Stomach (tissue), 19 donors: ENCODE measurements at places on chromosomes 5 and 9. TPM values are rescaled to one million over a fixed set of nuclear protein-coding genes. Genes with fewer than 3 reads are reported as not detected.

DNA sequence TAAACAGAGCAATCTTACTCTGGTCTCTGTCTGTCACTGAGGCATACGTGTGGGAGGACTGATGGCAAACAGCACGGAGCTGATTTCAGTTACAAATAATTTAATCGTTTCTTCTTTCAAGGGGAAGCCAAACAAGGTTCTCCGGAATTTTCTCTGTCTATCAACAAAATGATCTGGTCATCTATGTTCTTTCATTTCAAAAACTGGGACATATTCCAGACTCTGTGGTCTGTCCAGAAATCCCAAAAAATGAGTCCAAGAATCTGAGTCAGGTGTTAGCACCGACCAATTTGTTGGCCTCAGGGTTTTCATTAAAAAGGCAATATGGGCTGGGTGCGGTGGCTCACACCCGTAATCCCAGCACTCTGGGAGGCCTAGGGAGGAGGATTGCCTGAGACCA is 69.9 kb upstream of the ZNF608 start:
- no peak for DNase-seq
- H3K36me3 ChIP-seq: no peaks in the 10 kb centered on the region
- no peak overlapping the region for H3K27ac ChIP-seq
- H3K4me3 ChIP-seq: no peak overlapping the region
- no peaks in the 10 kb centered on the region for H3K4me1 ChIP-seq

TAF1L gene
- not detected for total RNA-seq

GRCh38 chr5:168870910-168871309 is 291.7 kb upstream of the PANK3 start:
- H3K27ac ChIP-seq: no peak overlapping the region
- no peak for DNase-seq
- no peaks in the 10 kb centered on the region for H3K27me3 ChIP-seq
- H3K4me3 ChIP-seq: no peak overlapping the region

CSF1R gene
- total RNA-seq: 34.9 TPM

SLC34A3 gene
- not detected for total RNA-seq

DNA sequence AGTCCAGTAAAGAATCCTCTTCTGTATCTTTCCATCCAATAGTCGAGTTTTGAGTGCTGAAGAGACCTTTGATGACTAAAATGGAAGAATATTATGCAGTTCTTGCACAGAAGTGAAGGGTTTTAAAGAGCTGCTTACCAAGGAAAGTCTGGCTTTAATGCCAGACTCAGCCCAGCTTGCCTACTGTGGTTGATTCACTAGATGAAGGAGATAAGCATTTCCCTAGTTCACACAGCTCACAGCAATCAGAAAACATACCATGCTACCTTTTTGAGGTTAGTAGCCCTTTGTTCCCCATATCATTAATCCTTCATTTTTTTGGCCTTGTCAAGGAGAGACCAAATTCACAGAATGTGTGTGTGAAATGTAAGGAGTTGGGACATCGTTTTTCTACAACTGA is 15.3 kb downstream of the IFNA5 start:
- H3K27me3 ChIP-seq: no peaks in the 10 kb centered on the region
- H3K4me3 ChIP-seq: no peak overlapping the region
- no peak for DNase-seq
- no peaks in the 10 kb centered on the region for H3K36me3 ChIP-seq
- H3K27ac ChIP-seq: no peak overlapping the region

- H3K4me1 ChIP-seq: peaks cover 10% of the 10 kb centered on the region
- no peak overlapping the region for H3K4me3 ChIP-seq
- H3K27me3 ChIP-seq: no peaks in the 10 kb centered on the region
- peak; percentile 22 for DNase-seq
Observed at GRCh38 chr9:4027606-4028005, 272.3 kb downstream of the GLIS3 start.

- H3K27ac ChIP-seq: no peak overlapping the region
- DNase-seq: no peak
- H3K4me1 ChIP-seq: no peaks in the 10 kb centered on the region
- no peak overlapping the region for H3K4me3 ChIP-seq
Observed at GRCh38 chr5:153347611-153348010, 142.9 kb upstream of the GRIA1 start.

- H3K4me1 ChIP-seq: peaks cover 7% of the 10 kb centered on the region
- H3K36me3 ChIP-seq: peaks cover 58% of the 10 kb centered on the region
- DNase-seq: peak; percentile 94
- H3K27ac ChIP-seq: peak overlapping the region; percentile 81
- no peaks in the 10 kb centered on the region for H3K27me3 ChIP-seq
- no peak overlapping the region for H3K4me3 ChIP-seq
Observed at GRCh38 chr5:132215329-132215728, 12.3 kb downstream of the P4HA2 start.

PAX5 gene
- not detected for total RNA-seq

SLC25A2 gene
- 0.43 TPM for total RNA-seq

DNA sequence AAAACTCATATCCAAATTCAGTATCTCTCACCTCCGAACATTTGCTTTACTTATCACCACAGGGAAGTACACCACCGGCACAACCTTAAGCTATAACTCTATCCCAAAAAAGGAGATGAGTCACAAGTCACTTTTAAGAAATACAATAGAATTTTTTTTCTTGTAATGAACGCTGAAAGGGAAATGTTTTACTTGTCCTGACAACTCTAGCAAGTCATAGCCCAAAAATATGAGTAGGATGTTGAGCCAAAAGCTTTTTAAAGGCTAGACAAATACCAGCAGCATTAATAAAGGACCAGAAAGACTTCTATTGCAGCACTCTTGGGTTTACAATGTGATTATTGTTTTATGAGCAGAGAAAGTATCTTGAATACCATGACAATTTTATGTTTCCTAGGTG is 147.3 kb upstream of the FST start:
- no peak for DNase-seq
- H3K27me3 ChIP-seq: no peaks in the 10 kb centered on the region
- H3K36me3 ChIP-seq: no peaks in the 10 kb centered on the region
- H3K4me1 ChIP-seq: no peaks in the 10 kb centered on the region
- no peak overlapping the region for H3K27ac ChIP-seq

DNA sequence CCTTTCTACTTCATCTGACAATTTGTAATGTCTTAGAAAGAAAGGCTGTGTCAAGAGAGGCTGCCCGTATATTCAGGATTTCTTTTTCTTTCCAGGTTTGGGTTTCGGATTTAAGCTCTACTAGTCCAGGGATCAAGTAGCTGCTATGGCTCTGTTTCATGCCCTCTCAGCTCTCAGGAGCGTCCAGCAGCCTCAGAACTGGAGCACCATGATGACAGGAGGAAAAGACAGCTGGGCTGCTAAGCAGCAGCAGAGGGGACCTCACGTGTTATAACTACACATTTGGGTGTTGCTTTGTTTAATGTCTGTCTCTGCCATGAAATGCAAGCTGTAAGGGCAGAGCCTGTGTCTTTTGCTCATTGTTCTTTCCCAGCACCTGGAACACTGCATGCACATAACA is 28.5 kb downstream of the TBC1D2 start:
- H3K4me1 ChIP-seq: peaks cover 51% of the 10 kb centered on the region
- peak overlapping the region; percentile 75 for H3K27ac ChIP-seq
- no peak for DNase-seq
- H3K36me3 ChIP-seq: peaks cover 35% of the 10 kb centered on the region

- H3K36me3 ChIP-seq: no peaks in the 10 kb centered on the region
- peaks cover 35% of the 10 kb centered on the region for H3K4me1 ChIP-seq
- peaks cover 40% of the 10 kb centered on the region for H3K27me3 ChIP-seq
- H3K4me3 ChIP-seq: no peak overlapping the region
- no peak for DNase-seq
Observed at GRCh38 chr5:168296682-168297081, 5.2 kb downstream of the WWC1 start.

DNA sequence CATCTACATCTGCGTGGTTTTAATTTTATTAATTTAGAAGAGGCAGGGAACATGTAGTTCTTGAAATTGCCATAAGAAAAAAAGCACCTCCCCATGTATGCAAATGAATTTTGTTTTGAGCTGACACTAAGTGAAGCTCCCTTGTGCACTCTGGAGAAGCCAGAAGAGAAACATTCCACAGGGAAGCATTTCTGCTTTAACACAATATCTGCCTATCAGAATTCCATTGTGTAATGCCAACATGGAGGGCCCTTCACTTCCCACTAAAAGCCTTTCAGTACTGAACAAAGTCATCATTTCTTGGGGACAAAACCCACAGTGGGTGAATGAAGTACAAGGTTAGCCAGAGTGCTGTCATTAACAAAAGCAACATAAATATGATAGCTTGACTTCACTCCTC is 59.7 kb downstream of the PRELID2 start:
- H3K4me3 ChIP-seq: no peak overlapping the region
- H3K27me3 ChIP-seq: no peaks in the 10 kb centered on the region
- H3K27ac ChIP-seq: no peak overlapping the region
- H3K4me1 ChIP-seq: no peaks in the 10 kb centered on the region
- DNase-seq: no peak
- H3K36me3 ChIP-seq: peaks cover 36% of the 10 kb centered on the region

DNA sequence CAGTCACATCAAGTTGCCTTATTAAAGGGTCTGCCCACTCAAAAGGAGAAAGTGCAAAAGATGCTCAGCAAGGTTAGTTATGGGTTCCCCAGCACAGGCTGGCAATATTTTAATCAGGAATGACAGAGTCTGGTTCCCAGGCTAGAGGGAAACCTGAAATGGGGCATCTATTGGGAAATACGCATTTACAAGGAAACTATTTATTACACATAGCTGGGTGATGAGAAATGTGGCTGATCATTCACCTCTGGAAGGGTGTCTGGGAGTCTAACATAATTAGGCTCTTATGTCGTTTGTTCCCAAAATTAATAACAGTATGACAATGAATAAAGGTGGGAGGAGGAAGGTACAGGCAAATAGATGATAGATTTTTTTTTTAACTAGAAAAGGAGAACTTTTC is 314.7 kb downstream of the ENC1 start:
- DNase-seq: no peak
- H3K36me3 ChIP-seq: no peaks in the 10 kb centered on the region
- no peaks in the 10 kb centered on the region for H3K27me3 ChIP-seq
- peaks cover 14% of the 10 kb centered on the region for H3K4me1 ChIP-seq
- no peak overlapping the region for H3K4me3 ChIP-seq
- no peak overlapping the region for H3K27ac ChIP-seq

MOB3B gene
- total RNA-seq: 32.7 TPM

FRMPD1 gene
- total RNA-seq: not detected

TNFSF8 gene
- 14.0 TPM for total RNA-seq

GRCh38 chr9:96382839-96383164 is 709 bp downstream of the SLC35D2 start:
- DNase-seq: no peak
- peaks cover 3% of the 10 kb centered on the region for H3K36me3 ChIP-seq
- peak overlapping the region; percentile 91 for H3K27ac ChIP-seq
- no peaks in the 10 kb centered on the region for H3K27me3 ChIP-seq

- no peak for DNase-seq
- H3K36me3 ChIP-seq: no peaks in the 10 kb centered on the region
- H3K27ac ChIP-seq: no peak overlapping the region
- H3K4me3 ChIP-seq: no peak overlapping the region
- peaks cover 13% of the 10 kb centered on the region for H3K4me1 ChIP-seq
Observed at GRCh38 chr5:96658272-96658671, 3.9 kb upstream of the CAST start.

ATOX1 gene
- total RNA-seq: 80.6 TPM

ANKRD31 gene
- total RNA-seq: not detected

DNA sequence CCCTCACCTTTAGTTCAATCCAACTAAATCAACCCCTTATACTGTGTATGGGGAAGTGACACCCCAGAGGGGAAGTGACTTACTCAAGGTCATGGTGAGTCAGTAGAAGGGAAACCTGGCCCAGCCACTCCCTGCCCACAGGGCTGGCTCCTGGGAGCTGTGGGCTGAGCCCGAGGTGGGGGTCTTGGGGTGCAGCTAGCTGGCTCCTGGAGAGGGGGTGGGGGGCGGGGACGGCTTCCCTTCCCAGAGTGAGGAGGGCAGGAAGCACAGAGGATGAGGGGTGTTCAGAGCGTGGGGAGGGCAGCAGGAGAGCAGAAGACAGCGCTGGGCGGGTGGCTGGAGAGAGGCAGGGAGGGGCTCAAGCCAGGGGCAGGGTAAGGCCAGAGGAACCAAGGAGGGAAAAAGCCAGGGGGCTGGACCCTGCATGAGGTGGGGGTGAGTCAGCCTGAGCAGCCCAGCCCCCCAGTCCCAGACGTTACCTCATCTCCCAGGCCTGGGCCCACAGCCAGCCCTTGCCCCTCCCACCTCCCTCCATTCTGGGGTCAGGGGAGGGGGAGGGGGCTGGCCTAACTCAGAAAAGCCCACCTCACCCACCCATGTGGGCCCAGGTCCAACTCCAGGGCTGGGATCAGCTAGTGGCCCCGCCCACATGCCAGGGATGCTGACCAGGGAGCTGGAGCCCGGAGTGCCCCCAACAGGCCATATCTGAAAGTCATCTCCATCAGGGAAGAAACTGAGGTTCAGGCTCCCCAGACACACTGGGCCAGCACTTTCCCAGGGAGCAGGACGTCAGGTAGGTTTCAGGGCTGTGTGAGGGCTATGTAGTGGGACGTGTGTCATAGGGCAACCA is 2.8 kb downstream of the PDLIM7 start:
- peak; percentile 47 for DNase-seq
- H3K36me3 ChIP-seq: peaks cover 30% of the 10 kb centered on the region
- H3K27me3 ChIP-seq: no peaks in the 10 kb centered on the region
- H3K4me3 ChIP-seq: peak overlapping the region; percentile 63
- H3K27ac ChIP-seq: peak overlapping the region; percentile 89

GRCh38 chr5:173099461-173099860 is 43.3 kb downstream of the CREBRF start:
- DNase-seq: no peak
- no peak overlapping the region for H3K27ac ChIP-seq
- no peak overlapping the region for H3K4me3 ChIP-seq

GRCh38 chr5:58666141-58666540 is 83.3 kb downstream of the RAB3C start:
- no peak for DNase-seq
- H3K27ac ChIP-seq: no peak overlapping the region
- no peak overlapping the region for H3K4me3 ChIP-seq

DNA sequence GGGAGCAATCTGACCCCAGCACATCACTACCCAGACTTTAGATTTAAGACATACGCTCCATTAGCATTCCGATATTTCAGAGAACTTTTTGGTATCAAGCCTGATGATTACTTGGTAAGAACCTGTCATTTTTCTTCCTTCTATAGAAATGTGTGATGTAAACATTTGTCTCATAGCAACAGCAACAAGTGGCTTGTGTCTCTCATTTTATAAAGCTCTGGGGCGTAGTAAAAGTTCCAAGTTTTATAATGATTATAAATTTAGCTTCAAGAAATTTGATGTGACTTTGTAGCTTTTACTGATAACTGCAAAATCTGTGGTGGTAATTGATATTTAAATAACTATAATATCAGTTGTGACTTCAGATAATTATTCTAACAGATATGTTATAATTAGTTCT is 137.2 kb downstream of the PRKACG start:
- no peak overlapping the region for H3K4me3 ChIP-seq
- H3K4me1 ChIP-seq: peaks cover 8% of the 10 kb centered on the region
- DNase-seq: no peak
- H3K27me3 ChIP-seq: no peaks in the 10 kb centered on the region
- no peaks in the 10 kb centered on the region for H3K36me3 ChIP-seq

DNA sequence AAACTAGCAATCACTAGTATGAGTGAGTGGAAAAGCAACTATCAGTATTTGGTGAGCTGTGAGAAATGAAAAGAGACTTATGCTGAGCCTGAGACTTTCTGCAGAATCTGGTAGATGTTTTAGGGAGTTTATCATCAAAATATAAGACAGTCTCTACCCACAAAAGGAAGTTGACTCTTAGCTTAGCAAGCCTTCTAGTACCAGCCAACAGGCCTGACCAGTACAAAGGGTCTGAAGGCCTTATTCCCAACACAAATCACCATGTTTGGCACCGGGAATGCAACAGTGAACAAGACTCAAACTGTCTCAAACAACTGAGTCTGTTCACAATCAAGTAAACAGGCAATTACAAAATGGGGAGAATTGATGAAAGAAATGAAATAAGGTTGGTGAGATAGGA is 244.4 kb downstream of the CWC27 start:
- H3K4me3 ChIP-seq: no peak overlapping the region
- H3K36me3 ChIP-seq: no peaks in the 10 kb centered on the region
- peaks cover 58% of the 10 kb centered on the region for H3K4me1 ChIP-seq
- H3K27me3 ChIP-seq: no peaks in the 10 kb centered on the region
- DNase-seq: no peak
- H3K27ac ChIP-seq: no peak overlapping the region
